CD4-positive, alpha-beta T cell treated with Interleukin-10 for 1 hour (primary cell): ENCODE measurements at places on chromosomes 3 and 15.

- DNase-seq, result no peak
These were observed 55.9 kb upstream of the MCTP2 start for GRCh38 chr15:94175420-94175819.

GRCh38 chr3:71397046-71397445 lies 186.5 kb downstream of the FOXP1 start:
- peak; percentile 35 for DNase-seq

- DNase-seq, result no peak
These were observed 34.3 kb upstream of the PLSCR2 start for GRCh38 chr3:146503461-146504202.

DNA sequence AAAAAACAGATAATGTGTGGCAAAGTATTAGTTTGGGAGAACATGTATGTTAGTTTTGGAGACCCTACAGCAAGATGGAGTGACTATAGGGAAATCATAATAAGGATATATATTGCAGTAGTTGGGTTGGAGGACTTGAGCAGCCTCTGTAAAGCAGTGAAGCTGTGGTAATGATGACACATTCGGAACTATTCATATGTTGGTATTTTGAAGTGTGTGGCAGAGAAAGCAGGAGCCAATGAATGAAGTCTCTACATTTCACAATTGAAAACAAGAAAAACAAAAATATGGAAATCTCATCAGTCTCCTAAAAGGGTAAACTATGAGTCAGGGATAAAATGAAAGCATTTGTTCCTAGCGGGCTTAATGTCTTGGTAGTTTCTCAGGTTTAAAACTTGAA lies 645.9 kb downstream of the OTOL1 start:
- no peak for DNase-seq

- peak; percentile 89 for DNase-seq
These were observed at the start of gene KPNA1 for GRCh38 chr3:122514123-122515019. Gene KPNA1 (minus strand): TSS chr3:122514939. CDS start chr3:122496565, 18,374 bp downstream.
